Activated T-helper 1 cell treated with anti-CD3 and anti-CD28 coated beads, Interleukin-12 subunit alpha, Interleukin-12 subunit beta, Interleukin-2, Interleukin-4 antibody, amounts not matched to agents 30 ng/mL and 10 ng/mL and 1 ng/mL, durations not matched to agents 14 hours and 24 hours and 36 hours (primary cell): ENCODE measurements at places on chromosomes 4 and X. TPM values are rescaled to one million over a fixed set of nuclear protein-coding genes. Genes with fewer than 3 reads are reported as not detected.

Gene POF1B
- 0.05 and 0.12 TPM in 2 replicates for total RNA-seq

Gene PDK3
- total RNA-seq: 24.1 and 27.2 TPM in 2 replicates

Gene CENPVL1
- total RNA-seq: not detected in 2 replicates

Gene BEX3
- total RNA-seq: 2.2 and 2.8 TPM in 2 replicates

DNA sequence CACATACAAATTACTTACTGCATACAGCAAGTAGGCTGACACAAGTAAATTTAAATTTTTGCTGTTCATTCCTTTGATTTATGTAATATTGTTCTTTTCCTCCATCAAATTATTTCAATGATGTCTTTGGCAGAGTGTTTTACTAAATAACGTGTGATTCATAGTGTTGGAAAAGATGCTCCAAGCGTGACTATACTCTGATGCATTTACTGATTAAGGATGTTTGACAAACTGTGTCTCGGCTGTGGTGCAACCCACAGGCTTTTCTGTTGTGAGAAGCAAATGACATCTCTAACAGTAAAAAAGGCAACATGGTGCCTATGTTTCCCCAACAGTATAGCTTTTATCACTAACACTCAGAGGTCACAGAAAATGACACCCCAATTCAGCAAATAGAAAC lies 540.9 kb downstream of the PPP4R3C start:
- DNase-seq: no peak

DNA sequence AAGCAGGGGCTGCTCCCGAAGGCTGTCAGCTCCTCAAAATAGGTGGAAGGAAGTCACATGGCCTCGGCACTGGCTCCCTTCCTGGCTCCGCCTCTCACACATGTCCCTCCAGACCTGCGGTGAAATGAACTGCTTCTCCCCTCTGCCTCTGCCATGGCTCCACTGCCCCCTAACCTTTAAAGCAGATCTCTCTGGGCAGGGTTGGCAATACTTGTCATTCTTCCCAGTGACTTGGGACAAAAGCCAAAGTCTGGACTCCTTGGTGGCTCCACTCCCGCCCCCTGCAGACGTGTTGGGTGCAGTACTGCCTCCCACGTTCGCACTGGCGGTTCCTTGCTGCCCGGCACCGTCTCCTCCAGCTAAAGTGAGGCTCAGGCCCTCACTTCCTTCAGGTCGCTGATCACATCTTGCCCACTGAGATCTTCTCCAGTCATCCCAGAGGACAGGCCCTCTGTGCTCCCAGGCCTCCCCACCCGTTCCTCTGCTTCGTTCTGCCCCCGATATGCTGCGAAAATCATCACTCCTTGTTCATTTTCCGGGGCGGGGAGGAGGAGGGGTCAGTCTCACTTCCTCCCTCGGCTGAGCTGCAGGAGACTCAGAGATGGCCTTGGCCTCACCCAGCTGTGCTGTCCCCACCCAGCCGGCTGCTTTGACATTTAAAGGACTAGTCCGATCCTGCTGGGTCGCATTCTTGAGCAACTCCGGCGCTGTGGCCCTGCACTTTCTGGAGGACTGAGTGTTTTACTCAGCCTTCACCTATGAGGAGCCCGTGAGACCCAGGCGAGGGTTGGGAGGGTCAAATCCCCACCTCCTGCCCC lies 97.4 kb downstream of the PHKA2 start:
- DNase-seq: peak; percentile 12

- no peak for DNase-seq
These were observed 75.0 kb downstream of the MAMLD1 start for GRCh38 chrX:150438165-150438564.

DNA sequence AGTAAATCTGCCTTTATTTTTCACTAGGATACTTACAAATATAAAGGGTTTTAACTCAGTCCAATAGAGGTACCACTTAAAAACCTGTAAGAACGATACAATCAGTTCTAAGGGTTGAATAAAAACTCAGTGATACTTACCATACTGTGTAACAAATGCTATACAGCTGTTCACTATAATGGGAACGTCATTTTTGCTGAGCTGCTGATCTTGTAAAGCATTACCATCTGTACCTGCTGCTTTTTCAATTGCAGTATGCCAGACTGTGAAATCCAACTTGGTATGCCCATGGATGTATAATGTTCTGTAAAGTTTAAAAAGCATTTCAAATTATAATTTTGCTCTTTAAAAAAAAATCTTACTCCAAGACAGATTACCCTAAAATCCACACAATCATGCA lies 111.2 kb downstream of the ARAP2 start:
- DNase-seq: no peak

- DNase-seq: no peak
These were observed 159.6 kb upstream of the PJA1 start for GRCh38 chrX:69324851-69325250.

GRCh38 chr4:135408109-135408508 lies 1206.5 kb upstream of the PABPC4L start:
- DNase-seq: no peak

- DNase-seq: no peak
These were observed 22.4 kb upstream of the HPSE start for GRCh38 chr4:83356899-83357661.

- DNase-seq: no peak
These were observed 196.4 kb upstream of the MAGEB18 start for GRCh38 chrX:25941559-25942250.
